BJ (cell line): ENCODE measurements at places on chromosomes 4 and X.
A peak's percentile ranks its signal among the peaks of the same experiment; 100 is the strongest.

DNA sequence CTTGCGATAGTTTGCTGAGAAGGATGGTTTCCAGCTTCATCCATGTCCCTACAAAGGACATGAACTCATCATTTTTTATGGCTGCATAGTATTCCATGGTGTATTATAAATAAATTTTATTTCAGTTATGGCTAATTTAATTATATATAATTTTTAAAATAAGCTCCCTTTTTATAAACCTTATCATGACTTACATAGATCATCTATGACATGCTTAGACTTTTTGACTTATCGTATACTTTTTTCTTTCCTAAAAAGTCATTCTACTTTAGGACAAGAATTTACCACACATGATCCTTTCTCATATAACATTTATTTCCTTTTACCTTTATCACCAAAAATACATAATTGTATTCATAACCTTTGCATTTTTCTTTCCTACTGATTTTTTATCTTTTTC is 376.5 kb downstream of the CCSER1 start:
- DNase-seq, result no peak

DNA sequence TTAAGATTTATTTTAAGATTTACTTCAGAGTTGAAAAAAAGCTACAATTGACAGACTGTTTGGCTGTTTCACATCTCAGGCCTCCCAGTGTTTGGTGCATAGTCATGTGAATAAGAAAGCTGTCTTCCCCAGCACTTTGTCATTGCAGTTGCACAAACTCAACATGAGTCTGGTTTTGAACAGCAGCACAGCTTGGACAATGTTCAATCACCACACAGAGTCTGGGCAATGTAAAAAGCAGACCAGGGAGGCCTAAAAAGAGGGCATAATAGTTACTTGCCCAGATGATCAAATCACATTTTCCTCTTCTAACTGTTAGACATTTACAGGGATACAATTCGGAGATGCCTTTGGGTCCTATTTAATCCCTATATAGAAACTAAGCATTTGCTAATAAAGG is 1055.0 kb downstream of the RPA4 start:
- DNase-seq, result no peak

- DNase-seq, result peak; percentile 96
Measured at GRCh38 chr4:13918110-13918509, 290.6 kb upstream of the BOD1L1 start.

DNA sequence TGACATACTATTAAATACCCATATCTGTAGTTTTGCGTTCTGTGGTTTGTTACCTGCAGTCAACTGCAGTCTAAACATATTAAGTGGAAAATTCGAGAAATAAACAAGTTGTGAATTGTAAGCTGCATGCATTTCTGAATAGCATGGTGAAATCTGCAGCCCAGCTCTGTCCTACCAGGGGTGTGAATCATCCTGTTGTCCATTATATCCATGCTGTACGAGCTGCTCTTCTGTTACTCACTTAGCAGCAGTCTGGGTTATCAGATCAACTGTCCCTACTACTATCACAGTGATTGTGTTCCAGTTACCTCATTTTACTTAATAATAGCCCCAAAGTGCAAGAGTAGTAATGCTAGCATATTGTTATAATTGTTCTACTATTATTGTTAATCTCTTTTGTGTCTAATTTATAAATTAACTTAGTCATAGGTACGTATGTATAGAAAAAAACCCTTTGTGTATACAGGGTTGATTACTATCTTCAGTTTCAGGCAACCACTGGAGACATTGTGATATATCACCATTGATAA is 173.7 kb upstream of the FAT4 start:
- DNase-seq, result no peak

DNA sequence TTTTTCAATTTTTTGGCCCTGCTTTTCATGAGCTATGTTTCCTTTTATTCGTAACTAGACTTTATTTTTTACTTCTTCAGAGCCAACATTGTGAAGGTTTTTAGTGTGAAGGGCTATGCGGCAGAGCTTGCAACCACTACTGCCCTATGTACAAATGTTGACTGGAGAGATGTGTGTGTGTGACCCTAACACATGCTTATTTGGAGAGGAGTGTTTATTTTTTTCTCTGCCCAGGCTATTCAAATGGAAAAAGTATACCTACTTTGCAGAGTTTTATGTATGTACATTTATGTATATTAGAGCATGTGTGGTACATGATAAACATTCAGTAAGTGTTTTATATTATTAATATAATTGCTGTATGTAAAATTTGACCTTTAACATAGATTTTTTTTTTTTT is 86.5 kb downstream of the WWC2 start:
- no peak for DNase-seq

- DNase-seq, result no peak
Measured at GRCh38 chrX:133646719-133647116, 231.4 kb upstream of the GPC4 start.

GRCh38 chrX:71128915-71129765 is 10.7 kb downstream of the MED12 start:
- DNase-seq, result no peak

DNA sequence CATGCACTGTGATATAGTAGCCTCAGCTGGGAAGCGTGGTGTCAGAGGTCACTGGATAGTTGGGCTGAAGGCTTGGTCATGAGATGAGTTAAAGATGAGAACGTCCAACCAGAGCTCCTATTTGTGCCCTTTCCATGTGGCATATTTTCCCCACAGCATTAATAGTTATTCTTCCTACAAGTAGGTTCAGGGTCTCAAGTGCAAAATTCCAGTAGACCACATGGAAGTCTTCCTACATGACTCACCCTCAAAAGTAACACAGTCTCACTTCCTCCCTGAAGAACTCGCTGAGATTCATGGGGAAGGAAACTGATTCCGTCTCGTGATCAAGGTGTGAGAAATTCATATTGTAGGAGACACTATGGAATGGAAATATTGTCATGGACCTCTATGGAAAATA is 1212.5 kb upstream of the PRKX start:
- no peak for DNase-seq

GRCh38 chr4:6732441-6733357 is 16.7 kb downstream of the BLOC1S4 start:
- peak; percentile 50 for DNase-seq

GRCh38 chr4:177726111-177726510 is 283.9 kb upstream of the AGA start:
- no peak for DNase-seq

DNA sequence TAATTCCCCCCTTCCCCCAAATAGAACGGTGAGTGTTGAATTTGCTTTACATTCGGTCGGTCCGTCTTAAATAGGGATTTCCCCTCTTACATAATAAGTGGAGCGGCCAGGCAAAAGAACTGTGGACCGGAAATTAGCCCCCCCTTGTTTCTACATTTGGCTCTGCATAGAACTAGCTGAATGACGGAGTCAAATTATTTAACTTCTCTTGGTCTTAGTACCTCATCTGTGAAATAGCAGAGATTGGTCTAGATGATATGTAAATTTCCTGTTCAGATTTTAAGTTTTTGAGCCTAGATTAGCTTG is 1.3 kb downstream of the SPATA18 start:
- DNase-seq, result no peak

GRCh38 chr4:48047421-48047844 is 30.9 kb downstream of the NIPAL1 start:
- DNase-seq, result no peak

DNA sequence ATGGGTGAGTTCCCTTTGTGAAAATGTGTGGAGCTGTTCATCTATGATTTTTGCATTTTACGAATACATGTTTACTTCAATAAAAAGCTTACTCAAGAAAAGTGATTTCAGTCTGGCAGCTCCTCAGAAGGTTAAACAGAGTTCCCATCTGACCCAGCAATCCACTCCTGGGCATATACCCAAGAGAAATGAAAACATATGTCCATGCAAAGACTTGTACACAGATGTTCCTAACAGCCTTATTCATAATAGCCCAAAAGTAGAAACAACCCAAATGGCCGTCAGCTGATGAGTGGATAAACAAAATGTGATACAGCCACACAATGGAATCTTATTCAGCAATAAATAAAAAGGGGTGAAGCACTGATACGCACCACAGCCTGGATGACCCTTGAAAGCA is 20.8 kb downstream of the CLCN4 start:
- peak; percentile 27 for DNase-seq

- no peak for DNase-seq
Measured at GRCh38 chrX:71227370-71228062, 4.5 kb downstream of the GJB1 start.

DNA sequence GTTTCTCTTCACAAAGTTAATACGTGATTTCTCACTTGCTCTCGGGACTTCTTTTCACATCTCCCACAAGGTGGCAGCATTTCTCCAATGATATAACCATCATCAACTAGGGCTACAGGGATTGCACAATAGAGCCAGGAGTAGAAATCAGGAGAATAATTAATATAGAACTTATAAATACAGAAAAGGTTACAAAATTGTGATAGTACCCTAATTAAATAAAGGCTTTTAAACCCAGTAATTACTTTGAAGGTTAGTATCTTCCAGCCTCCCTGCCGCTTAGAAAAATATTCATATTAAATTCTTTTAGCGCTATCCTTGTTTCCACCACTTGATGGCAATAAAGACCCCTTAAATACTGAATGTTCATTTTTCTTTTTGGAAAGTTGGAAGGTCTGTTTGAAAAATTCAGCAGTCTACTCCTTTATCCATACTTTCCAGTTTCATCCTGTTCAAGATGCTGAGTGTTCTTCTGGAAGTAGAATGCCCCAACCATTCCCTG is 65.8 kb downstream of the RASGEF1B start:
- DNase-seq, result peak; percentile 9

DNA sequence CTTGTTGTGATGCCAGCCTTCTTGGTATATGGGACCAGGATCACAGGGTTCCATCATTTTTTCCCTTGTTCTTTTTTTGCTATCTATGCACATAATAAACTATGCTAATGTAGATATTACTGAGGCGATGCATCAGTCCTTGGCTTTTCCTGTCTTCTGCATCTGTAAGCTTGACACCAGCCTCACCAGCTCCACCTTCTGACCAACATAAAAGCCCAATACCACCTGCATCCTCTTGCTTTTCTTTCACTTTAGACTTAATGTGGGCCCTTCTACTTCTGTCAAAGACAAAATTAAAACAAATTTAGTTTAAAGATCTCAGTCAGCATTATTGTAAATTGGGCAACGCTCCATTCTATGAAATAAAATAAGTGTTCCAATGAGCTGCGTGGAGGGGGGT is 1718.8 kb upstream of the PCDH10 start:
- DNase-seq, result no peak

- no peak for DNase-seq
Measured at GRCh38 chrX:40132751-40133150, 35.0 kb upstream of the BCOR start.

GRCh38 chr4:88573995-88574394 is 18.3 kb upstream of the HERC3 start:
- no peak for DNase-seq

DNA sequence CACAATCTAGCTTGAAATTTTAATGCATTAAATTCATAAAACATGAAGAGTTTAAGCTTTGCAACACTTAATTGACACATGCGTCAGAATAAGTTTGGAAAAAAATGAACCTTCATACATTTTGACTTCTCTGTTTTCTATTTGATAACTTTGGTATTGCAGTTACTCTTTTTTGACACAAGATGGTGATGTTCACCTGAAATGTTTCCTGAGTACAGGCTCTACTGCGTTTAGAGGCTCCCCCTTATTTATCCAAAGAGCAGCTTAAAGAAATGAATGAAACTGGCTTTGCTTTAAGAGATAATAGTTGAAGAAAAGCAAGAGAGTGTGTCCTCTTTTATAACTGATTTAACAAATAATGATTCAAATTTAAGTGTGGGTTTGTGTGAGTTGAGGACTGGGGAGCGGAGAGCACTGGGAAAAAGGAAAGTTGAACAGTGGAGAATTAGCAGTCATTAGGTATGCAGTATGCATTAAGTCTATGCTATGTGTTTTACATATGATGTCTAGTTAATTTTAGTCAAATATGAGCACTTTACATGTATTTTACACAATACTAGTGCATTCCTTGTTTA is 180.6 kb upstream of the NUDT6 start:
- no peak for DNase-seq

- no peak for DNase-seq
Measured at GRCh38 chr4:84578540-84579402, 4.2 kb upstream of the CDS1 start.

DNA sequence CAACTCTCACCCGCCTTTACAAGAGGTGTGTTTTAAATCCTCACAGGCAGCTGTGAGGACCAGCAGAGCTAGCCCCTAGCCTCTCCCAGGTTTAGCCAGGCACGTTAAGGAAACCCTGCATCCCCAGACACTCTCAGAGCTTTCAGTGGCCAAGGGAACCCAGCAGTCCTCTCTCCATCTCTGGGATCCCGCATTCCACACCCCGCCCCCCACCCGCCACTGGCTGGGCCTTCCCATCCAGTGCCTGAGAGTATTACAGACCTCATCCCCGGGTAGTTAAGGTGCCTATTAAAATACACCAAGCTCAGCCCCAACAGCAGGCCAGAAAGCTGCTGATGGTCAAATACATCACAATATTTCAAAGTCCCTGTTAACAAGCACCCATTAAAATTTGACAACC is 256.2 kb downstream of the BCOR start:
- no peak for DNase-seq

- no peak for DNase-seq
Measured at GRCh38 chr4:107577743-107578142, 142.3 kb downstream of the PAPSS1 start.
